Gastrocnemius medialis (tissue), 4 donors: ENCODE measurements at places on chromosomes 5 and 9.
A peak's percentile ranks its signal among the peaks of the same experiment; 100 is the strongest.

GRCh38 chr5:158010831-158011230 is 151.9 kb upstream of the CLINT1 start:
- no peak for DNase-seq

DNA sequence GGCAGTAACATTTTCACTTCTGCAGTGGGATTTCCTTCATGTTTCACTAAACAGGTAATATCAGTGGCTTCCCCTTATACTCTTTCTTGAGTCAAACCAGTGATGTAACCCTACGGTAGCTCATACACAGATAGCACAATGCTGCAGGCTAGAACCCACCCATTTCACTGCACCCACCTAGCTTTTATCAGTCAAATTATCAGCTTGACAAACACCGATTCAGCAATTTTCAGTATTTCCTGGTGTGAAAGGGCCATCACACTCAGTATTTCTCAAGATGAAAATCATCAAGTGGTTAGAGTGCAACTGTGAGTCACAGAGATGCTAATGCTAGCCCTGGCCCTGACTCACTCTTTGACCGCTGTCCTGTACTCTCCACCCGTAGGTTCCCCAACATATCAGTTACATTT is 242.3 kb upstream of the PTGER4 start:
- DNase-seq = no peak

DNA sequence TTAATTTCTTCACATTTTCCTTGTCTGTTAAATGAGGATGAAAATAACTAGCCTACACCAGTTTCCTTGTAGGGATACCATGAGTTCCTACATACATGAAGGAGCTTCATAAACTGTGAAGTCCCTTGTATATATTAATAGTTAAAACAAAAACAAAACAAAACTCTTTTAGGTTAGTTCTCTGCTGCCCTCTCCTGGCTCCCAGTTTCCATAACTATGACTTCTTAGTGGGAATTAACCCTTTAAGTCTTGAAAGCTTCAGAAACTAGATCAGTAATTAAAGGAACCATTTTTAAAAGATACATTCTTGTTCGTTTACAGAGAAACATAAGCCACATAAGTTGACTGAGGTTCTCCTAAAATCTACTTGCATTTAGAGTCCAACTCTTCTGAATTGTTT is 500.0 kb upstream of the C9orf72 start:
- no peak for DNase-seq

GRCh38 chr5:73591102-73591695 is 25.7 kb downstream of the UTP15 start:
- peak; percentile 35 for DNase-seq

DNA sequence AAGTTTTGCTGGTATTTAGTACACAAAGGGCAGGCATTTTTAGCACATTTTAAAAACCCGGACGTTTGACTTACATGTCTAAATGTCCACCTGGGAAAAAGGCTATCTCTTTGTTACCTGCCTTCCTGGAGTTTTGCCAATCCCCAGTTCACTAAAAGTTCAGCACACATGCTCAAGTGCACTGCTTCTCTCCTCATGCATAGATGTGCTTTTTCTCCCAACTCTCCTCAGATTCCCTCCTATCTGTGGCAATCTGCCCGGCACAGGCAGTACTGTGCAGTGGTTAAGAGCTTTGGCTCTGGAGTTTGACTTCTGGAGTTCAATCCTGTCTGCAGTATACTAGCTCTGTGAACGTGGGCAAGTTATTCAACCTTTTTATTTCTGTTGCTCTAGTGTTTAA is 8.3 kb upstream of the CCNO start:
- DNase-seq = no peak

- no peak for DNase-seq
Measured at GRCh38 chr5:51398875-51399642, 15.8 kb downstream of the ISL1 start.

DNA sequence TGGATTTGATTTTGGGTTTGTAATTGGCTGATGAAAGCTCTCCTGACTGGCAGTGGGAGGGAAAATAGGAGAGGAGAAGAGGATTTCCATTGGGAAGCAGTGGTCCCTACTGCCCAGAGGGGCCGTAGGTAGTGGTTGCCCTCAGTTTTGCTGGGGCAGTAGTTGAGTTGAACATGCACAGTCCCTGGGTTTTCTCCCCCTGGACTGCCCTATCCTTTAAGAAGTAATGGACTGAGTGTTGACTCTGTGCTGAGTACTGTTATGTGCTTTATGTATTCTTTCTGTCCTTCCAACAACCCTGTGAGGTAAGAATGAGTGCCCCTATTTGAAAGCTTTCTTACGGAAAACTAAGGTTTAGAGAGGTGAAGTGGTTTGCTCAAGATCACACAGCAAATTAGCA is 111.2 kb upstream of the RPS23 start:
- no peak for DNase-seq

DNA sequence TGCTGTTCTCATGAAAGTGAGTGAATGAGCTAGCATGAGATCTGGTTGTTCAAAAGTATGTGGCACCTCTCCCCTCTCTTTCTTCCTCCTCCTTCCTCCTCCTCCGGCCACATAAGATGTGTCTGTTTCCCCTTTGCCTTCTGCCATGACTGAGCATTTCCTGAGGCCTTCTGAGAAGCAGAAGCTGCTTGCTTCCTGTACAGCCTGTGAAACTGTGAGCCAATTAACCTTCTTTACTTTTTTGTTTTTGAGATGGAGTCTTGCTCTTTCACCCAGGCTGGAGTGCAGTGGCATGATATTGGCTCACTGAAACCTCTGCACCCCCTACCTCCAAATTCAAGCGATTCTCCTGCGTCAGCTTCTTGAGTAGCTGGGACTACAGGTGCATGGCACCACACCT is 6.1 kb downstream of the S100Z start:
- peak; percentile 13 for DNase-seq

DNA sequence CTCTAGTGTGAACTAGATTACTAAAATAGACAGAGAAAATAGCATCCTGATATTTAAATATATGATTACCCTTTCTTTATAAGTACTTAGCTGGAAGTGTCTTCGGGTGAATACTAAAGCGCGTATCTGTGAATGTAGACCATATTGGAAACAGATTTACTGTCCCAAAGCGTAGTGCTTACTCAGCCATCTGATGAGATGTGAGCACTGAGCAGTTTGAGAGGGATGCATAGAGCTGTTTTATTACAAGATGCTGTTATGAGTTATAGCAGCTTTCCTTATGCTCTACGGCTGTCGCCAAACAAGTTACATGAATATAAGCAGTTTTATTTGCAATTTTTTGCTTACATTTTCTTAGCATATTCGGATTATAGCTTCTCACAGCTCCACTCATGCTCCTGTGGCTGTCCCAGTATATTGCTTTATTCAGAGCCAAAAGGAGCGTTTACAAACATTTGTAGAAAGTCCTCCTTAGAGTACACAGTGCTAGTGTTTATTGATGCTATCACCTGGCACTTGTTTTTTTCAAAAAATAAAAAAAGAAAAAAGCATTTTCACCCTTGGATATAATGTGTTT is 981.4 kb upstream of the WWC1 start:
- DNase-seq = no peak

- DNase-seq = no peak
Measured at GRCh38 chr5:152534641-152535040, 129.6 kb upstream of the NMUR2 start.

DNA sequence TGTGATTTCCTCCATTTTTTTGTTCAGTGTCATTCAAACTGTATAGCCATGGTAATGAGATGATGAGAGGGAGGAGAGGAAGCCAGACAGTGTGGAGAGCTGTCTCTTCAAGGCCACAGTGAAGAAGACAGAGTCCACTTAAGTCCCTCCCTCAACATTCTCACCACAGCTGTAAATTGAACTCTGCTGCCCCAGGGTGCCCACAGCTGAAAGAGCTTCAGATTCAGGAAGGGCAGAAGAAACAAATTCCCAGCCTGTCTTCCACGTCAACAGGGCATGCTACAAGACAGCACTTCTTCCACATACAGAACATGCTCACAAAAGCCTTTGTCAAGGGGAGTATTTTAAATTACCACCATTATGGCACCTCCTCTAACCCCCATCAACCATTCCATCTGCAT is 100.4 kb downstream of the KLHL3 start:
- no peak for DNase-seq

GRCh38 chr5:83767409-83767992 is 46.8 kb upstream of the HAPLN1 start:
- no peak for DNase-seq

DNA sequence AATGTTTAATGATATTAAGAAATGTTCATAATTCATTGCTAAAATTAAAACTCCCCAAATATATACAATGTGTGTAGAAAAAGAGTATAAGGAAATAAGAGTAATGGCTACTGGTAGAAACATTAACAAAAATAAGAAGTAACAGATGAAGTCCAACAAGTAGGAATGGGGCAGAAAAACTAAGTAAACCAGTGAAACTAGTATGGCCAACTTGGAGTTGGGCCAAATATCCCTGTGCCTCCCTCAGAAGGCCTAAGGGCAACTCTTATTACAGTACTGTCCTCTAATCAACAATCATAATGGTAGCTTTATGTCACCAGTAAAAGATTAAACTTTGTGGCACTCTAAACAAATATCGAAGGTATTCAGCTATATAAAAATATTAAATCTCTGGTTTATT is 93.5 kb downstream of the SSBP2 start:
- DNase-seq = no peak

DNA sequence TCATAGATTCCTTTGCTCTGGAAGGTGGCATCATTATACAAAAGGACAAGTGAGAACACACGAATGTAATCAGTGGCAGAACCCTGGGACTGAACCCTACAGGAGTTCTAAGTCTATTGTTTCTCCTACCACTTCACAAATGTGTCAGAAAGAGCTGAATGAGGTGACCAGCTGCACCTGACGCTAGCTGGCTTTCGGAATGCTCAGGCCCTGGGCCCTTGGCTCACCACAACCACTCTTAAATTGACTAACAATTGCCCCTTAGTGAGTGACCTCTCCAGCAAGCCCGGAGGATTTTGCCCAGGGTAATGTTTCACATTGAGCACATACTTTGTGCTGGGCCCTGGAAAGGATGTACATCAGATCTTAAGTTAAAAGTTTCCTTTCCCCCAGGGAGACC is 41.2 kb upstream of the ABCA1 start:
- peak; percentile 31 for DNase-seq

DNA sequence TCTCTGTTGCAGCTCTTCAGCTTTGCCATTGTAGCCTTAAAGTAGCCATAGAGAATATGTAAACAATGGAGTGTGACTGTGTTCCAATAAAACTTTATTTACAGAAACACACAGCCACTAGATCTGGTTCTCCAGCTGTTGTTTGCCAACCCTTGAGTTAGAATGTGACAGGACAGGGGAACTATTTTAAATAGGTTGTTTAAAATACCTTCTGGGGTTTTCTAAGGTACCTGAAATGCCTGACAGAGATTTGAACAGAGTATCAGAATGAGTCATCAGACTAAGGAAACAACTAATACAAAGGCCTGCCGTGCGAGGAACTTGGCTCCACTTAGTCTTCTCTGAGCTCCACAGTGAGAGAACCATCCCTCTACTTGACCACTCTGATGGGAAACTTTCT is 85.4 kb downstream of the HSD17B4 start:
- DNase-seq = no peak

- DNase-seq = peak; percentile 50
Measured at GRCh38 chr9:2567922-2568321, 53.7 kb upstream of the VLDLR start.

- DNase-seq = no peak
Measured at GRCh38 chr9:91211414-91211813, 150.3 kb downstream of the AUH start.

DNA sequence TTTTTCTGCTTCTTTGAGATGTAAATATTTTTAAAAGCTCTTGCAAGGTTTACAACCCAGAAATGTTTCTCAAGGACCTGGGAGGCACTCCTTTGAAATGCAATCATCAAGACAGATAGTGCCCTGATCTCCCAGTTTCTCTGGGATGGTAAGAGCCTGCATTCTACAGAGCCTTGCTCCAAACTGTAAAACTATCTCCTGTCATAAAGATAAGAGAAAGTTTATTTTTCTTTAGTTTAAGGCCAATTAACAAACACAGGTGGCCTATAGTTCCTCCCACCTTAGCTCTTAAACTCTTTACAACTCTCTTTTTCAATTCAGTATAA is 1231.1 kb upstream of the NUDT12 start:
- DNase-seq = no peak

- DNase-seq = no peak
Measured at GRCh38 chr5:139263946-139264345, 29.6 kb upstream of the MATR3 start.

- DNase-seq = no peak
Measured at GRCh38 chr9:86408121-86408520, 53.9 kb upstream of the TUT7 start.

DNA sequence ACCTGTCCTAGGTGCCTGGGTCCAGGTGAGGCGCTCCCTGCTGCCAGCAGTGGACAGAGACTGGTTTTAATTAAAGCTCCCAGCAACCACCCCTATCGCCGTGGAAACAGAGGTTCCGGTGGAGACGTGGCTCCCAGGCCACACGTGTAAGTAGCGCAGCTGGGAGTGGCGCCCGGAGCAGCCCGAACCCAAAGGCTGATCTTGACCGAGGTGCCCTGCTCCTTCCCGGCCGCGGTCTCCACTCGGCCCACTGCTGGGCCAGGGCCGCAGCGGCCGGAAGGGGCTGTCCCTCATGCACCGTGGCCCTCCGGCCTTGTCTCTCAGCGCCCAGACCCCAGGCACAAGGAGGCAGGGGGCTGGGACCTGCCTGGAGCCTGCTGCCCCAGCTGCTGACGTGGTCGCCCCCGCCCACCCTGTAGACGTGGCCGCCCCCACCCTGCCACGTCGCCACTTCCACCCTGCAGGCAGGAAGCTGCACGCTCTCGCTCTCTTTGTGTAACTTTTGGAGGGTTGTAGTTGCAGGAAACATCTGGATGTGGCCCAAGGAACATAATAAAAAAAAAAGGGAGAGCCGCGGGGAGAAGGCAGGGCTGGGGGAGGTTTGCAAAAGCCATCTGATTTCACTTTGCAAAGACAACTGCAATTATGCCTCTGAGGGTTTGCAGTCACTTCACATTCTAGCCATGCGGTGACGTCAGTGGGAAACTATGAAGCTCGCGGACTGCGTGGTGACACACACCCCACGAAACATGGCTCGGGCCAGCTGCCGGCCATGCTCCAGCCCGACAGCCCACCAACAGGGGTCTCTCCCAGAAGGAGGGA is 129.9 kb downstream of the RXRA start:
- DNase-seq = peak; percentile 67

GRCh38 chr9:94853887-94854286 is 127.4 kb downstream of the AOPEP start:
- DNase-seq = no peak

- no peak for DNase-seq
Measured at GRCh38 chr5:103422756-103423155, 139.8 kb downstream of the NUDT12 start.

DNA sequence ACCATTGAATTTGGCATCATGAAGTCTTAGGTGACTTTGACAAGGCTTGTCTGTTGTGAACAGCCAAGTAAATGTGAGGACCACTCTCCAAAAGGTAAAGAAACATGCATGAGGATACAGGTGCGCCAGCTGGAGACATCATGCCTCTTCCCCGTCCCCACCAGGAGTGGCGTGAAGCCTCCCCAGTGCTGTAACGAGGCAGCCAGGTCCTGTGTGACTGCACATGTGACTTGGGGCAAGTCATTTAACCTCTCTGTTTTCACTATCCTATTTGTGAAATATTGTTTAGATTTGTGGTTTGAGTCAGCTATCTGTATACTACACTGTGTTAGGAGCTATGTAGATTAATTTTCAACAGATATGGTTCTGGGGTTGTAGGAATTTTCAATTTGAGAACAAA is 65.0 kb downstream of the DOCK8 start:
- no peak for DNase-seq

GRCh38 chr5:89255845-89256463 is 373.0 kb upstream of the MEF2C start:
- DNase-seq = no peak
